Right renal pelvis (tissue), 4 donors: ENCODE measurements at places on chromosomes 11 and 22. TPM values are rescaled to one million over a fixed set of nuclear protein-coding genes. Genes with fewer than 3 reads are reported as not detected.

DNA sequence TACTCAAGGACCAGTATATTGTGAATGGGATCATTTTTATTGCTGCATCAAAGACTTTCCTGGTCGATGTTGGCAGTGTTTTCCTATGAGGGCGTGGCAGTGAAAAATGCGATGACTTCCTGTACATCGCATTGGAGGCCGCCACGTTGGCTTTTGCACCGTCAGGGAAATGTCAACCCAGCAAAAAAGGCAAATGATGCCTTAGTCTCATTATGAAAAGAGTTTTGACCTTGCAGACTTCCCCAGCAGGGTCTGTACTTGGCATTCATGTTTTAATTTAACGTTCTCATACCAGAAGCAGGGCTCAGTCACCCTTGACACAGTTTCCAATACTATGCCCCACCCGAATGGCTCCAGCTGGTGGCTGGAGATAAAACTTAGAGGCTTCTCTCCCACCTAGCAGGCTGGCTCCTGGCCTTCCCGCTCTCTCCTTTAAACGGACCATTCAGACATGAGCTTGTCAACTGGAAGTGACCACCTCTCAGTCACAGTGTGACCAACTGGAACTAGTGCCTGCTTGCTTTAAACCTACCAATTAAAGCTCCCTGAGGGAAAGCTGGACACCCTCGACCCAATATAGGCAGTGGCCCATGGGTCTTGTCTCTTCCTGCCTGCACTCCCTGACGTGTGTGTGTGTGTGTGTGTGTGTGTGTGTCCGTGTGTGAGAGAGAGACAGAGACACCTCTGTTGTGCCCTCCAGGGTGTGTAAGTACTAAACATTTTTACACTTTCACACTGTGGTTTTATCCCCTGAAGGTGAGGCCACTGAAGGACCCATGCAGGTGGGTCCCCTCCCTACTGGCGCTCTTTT is 8.7 kb upstream of the GDPD5 start:
- DNase-seq = no peak

DNA sequence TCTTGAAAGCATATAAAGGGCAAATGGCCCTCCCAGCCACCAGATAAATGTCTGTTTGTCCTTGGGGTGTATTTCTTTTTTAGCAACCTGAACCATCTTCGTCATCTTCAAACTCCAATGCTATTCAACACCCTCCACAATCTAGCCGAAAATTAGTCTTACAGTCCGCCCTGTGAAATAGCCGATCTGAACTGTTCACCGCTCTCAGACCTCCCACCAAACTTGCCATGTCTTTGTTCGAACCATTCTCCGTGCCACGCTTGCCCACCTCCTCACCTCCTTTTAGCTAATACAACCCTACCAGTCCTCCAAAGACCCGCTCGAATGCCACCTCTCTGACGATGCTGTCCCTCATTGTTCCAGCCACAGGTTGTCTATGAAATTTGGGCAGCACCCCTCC is 46.0 kb downstream of the SC5D start:
- no peak for DNase-seq

- no peak for DNase-seq
Measured at GRCh38 chr11:60130496-60130895, 42.0 kb downstream of the MS4A2 start.

- DNase-seq = no peak
Measured at GRCh38 chr11:29256580-29256979, 760.2 kb downstream of the KCNA4 start.

- DNase-seq = no peak
Measured at GRCh38 chr22:41369837-41370236, 11.9 kb upstream of the TEF start.

DNA sequence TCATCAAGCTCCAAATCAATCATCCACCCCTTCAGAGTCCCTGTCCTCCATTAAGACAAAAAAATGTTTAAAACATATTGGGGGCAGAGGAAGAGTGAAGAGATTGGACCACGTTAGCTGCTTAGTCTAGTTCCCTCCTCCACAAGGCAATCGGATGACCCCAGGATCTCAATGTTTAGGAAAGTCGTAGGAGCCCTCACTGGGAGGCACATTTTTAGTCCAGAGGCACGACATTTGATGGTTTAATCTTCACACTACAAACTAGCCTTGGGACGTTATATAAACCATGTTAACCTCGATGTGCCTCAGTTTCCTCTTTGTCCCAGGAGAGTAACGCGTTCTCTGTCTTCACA is 588 bp upstream of the FAT3 start:
- DNase-seq = no peak

DNA sequence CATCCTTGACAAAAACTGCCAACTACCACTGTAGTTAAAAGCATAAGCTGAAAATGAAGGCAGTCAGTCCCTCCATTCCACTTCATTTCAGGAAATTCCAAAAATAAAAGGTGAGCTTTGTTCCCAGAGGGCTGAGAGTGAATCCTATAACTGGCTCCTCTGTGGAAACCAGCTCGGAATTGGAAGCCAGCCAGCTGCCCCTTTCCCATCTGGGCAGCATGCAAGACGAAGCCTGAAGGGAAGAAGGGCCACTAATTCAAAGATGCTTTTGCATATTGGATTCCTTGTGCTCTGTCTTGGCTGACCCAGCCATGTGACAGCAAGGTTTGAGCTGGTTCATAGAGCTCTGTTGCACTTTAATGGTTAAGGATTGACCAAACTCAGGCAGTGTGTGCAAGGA is 83.4 kb downstream of the ALX4 start:
- no peak for DNase-seq

- no peak for DNase-seq
Measured at GRCh38 chr11:86062719-86063118, 6.2 kb downstream of the PICALM start.

Gene SLC22A9
- polyA plus RNA-seq = not detected

DNA sequence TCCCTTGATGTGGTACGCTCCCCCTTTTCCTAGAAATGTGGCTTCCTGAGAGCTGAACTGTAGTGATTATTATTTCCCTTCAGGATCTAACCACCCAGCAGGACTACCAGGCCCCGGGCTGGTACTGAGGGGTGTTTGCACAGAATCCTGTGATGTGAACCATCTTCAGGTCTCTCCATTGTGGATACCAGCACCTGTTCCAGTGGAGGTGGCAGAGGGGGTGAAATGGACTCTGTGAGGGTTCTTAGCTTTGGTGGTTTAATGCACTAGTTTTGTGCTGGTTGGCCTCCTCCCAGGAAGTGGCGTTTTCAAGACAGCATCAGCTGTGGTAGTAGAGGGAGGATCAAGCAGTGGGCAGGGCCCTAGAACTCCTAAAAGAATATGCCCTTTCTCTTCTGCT is 18.6 kb downstream of the C11orf91 start:
- DNase-seq = no peak

Gene PDGFD
- 32.9 TPM for polyA plus RNA-seq

DNA sequence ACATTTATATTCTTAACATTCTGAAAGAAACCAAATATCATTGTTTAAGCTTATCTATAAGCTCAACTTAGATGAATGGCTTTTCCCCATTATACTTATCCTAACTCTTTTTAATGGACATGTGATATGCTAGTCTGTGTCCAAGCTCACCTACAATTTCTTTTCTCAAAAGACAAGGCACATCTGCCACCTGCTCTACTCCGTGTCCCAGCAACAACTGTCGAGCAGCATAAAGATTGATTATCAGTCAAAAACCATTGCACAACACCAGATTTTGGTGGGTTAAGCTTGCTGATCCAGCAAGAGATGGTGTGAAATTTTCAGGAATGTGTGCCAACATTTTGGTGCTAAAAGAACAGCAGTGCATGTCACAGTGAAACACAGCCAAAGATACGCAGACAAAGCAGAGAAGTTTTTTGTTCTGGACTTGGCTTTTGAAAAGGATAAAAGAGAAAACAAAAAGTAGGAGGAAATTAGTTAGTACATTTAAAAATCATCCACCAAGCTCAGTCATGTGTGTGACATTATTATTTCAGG is 65.8 kb downstream of the DCDC1 start:
- DNase-seq = no peak

DNA sequence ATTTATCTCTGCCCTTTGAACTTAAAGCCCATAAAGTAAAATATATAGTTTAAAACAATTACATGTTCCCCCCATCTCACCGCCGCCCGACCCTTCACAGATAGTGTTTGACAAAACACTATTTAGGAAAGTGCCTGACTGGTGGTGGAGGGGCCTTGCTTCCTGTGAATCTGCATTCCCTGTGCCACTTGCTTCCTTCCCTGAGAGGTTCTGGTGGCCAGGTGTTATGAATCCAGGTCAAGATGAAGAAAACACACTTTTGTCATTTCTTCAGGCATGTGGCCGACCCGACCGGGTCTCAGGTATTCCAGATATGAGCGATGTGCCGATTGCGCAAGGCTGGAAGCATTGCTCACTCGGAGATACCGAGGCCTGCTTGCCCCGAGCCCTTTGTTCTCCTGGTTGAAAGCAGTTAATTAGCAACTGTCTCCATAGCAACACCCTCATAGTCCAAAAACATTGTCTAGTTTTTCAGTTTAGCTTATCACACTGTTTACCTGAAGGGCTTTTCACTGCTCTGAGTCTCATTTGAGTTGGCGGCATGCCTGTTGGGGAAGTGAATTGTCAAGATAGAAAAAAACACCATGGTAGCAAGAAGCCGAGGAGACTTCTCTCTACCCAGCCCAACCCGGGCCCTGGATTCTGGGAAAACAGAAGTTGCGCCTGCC is 128.3 kb downstream of the TEAD1 start:
- no peak for DNase-seq

DNA sequence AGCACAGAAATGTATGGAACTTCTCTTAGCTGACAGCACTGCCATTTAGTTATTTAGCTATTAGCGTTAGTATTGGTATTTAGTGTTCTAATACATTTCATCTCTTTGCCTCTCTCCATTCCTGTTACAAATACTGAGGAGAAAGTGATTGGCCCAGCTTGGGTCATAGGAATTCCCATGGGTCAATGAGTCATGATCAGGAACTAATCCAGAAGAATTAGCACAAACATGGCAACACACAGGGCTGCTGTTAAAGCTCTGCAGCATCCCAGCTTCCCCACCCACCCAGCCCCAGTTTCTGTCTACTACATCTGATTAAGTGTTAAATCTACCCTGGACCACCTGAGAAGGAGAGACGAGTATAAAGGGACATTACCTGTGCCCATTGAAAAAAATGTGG is 36.1 kb downstream of the PDGFD start:
- DNase-seq = no peak
